DND-41 (cell line): ENCODE measurements at places on chromosomes 3 and 15.

DNA sequence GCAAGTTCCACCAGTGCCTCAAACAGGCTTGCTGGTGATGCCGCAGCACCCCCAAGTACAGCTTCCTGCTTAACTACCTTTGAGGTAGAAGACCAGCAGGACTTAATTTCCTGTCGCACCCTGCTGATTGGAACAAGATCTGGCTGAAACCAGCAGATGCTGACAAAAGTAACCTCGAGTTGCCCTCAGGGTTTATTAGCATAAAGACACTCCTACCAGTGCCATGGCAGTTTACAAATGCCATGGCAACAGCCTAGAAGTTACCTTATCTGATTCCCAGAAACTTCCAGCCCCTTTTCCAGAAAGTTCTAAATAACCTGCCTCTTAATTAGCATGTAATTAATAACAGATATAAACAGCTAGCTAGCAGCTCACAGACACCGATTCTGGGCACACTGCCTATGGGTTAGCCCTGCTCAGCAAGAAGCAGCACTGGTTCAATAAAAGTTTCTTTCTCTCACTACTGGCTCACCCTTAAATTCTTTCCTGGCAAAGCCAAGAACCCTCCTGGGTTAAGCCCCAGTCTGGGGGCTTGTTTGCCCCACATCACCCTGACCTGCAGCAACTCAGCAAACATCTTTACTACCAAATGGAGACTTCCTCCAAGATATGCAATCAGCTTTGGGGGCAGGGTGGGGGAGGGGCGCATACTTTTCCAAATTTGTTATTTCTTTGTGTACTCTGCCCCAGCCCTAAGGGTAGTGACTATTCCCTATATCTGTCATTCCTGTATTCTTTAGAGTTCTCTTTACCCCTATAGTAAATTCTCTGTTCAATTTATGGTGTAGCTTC is 54.2 kb downstream of the MAP4 start:
- H3K36me3 ChIP-seq, result no peaks in the 10 kb centered on the region
- no peaks in the 10 kb centered on the region for H3K27me3 ChIP-seq
- peaks cover 8% of the 10 kb centered on the region; the same call in 1 of the 2 replicates for H3K4me1 ChIP-seq

- no peaks in the 10 kb centered on the region for H3K4me1 ChIP-seq
- no peaks in the 10 kb centered on the region for H3K36me3 ChIP-seq
- H3K27me3 ChIP-seq, result peaks cover 4% of the 10 kb centered on the region
- DNase-seq, result no peak
- no peak overlapping the region for H3K4me3 ChIP-seq
These were observed 125.4 kb upstream of the RAD18 start for GRCh38 chr3:9088441-9089353.

GRCh38 chr15:59609730-59610712 is 1.6 kb upstream of the GCNT3 start:
- no peaks in the 10 kb centered on the region for H3K36me3 ChIP-seq
- no peak for DNase-seq
- H3K27ac ChIP-seq, result no peak overlapping the region
- H3K27me3 ChIP-seq, result no peaks in the 10 kb centered on the region
- no peak overlapping the region for H3K4me3 ChIP-seq

DNA sequence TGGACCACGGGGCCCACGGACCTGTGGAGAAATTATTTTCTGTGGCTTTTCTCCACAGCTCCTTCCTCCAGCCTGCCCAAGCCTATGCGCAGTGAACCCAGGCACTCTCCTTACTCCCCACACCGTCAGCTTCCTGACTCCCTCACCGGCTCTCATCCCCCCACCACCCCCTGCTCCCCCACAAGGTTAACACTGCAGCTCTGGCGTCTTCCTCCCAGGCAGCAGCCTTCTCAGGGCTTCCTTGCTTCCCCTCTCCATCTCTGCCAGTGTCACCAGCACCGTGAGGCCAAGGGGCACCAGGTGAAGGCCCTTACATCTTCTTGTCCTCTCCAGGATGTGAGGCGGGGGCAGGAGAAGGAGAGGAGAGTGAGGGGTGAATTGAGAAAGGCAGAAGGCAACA is 168.3 kb upstream of the TLE3 start:
- DNase-seq, result no peak
- H3K4me1 ChIP-seq, result peaks cover under 1% of the 10 kb centered on the region; the same call in 1 of the 2 replicates

- peaks cover 33% of the 10 kb centered on the region for H3K36me3 ChIP-seq
- DNase-seq, result no peak
- no peaks in the 10 kb centered on the region for H3K4me1 ChIP-seq
- no peaks in the 10 kb centered on the region for H3K27me3 ChIP-seq
- no peak overlapping the region for H3K4me3 ChIP-seq
- H3K27ac ChIP-seq, result no peak overlapping the region
These were observed 23.8 kb upstream of the NMB start for GRCh38 chr15:84681831-84682230.

DNA sequence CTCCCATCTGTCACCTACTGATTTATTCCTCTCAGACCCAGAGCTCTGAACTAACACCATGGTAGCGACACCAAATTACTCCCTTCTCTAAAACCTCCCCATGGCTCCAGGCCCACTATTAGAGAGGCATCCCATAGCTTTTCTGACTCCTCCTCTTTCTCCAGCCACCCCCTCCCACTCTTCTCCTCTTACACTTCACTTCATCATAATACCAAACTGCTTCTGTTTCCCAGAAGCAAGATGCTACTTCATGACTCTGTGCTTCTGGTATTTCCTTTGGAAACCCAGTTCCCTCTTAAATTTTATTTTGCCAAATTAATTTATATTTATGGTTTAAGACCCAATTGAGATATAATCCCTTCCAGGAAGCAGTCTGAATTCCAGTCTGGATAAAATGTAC is 465.1 kb upstream of the PDZRN3 start:
- no peak for DNase-seq
- no peaks in the 10 kb centered on the region for H3K27me3 ChIP-seq
- H3K4me1 ChIP-seq, result no peaks in the 10 kb centered on the region
- no peaks in the 10 kb centered on the region for H3K36me3 ChIP-seq
- H3K27ac ChIP-seq, result no peak overlapping the region

DNA sequence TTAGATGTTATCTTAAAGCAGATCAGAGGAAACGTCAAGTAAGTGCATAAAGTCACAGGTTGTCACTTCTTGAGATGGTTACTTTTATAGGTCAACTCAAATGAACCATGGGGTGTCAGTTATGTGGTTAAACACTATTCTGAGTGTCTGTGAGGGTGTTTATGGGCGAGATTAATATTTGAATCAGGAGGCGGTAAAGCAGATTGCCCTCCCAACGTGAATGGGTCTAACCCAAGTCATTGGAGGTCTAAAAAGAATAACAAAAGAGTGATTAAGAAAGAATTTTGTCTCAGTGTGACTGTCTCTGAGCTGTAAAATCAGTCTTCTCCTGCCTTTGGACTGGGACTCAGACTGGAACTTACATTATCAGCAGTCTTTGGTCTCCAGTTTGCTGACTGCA is 977.5 kb downstream of the NAALADL2 start:
- no peaks in the 10 kb centered on the region for H3K4me1 ChIP-seq
- H3K4me3 ChIP-seq, result no peak overlapping the region
- H3K27ac ChIP-seq, result no peak overlapping the region
- no peaks in the 10 kb centered on the region for H3K27me3 ChIP-seq
- no peaks in the 10 kb centered on the region for H3K36me3 ChIP-seq
- no peak for DNase-seq
